HFFc6 (cell line): ENCODE measurements at places on chromosomes 5 and 9. TPM values are rescaled to one million over a fixed set of nuclear protein-coding genes. Genes with fewer than 3 reads are reported as not detected.

GRCh38 chr9:35729700-35730485 lies 2.1 kb downstream of the TLN1 start:
- peak; percentile 91 for DNase-seq

The UBE2QL1 gene
- not detected in 3 replicates for total RNA-seq

The AUH gene
- total RNA-seq: 9.3 to 10.6 TPM (median 9.6 TPM) in 3 replicates

DNA sequence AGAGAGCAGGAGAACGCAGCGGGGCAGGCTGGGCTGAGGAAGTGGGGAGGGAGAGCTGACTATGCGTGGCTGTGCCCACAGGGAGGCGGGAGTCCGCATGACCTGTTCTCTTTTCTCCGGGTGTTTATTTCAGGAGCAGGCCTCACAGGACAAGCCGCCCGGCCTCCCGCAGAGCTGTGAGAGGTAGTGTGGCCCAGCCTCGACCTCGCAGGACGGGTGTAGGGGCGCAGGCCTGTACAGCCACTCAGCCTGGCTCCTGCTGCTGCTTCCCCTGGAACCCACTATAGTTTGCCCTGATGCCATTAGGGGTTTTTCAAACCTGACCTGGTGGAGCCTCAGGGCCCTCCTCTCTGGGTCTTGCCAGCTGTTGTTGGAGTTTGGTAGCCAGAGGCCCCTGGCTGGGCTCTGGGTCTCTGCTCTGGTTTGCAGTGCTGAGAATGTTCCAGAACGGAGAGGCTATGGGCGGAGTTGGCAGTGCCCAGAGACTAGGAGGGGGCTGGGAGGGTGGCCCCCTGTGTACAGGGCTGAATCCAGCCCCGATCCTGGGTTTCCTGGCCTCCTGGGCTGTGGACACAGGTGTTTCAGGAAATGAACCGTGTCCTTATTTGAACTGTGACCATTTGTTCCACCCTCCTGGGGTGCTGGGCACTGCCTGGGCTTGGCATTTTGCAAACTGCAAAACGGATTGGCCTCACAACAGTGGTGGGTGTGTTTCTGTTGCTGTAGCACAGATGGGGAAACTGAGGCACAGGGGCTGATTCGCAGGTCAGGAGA lies 78.8 kb downstream of the WNK2 start:
- DNase-seq: no peak

The PCDHA1 gene
- total RNA-seq: 0.15 to 0.21 TPM (median 0.15 TPM) in 3 replicates

The NR6A1 gene
- total RNA-seq: 0.05 to 0.21 TPM (median 0.13 TPM) in 3 replicates

The NUTM2G gene
- total RNA-seq: not detected in 3 replicates

- peak; percentile 64 for DNase-seq
Observed at GRCh38 chr5:150562832-150563231, 54.9 kb downstream of the NDST1 start.

DNA sequence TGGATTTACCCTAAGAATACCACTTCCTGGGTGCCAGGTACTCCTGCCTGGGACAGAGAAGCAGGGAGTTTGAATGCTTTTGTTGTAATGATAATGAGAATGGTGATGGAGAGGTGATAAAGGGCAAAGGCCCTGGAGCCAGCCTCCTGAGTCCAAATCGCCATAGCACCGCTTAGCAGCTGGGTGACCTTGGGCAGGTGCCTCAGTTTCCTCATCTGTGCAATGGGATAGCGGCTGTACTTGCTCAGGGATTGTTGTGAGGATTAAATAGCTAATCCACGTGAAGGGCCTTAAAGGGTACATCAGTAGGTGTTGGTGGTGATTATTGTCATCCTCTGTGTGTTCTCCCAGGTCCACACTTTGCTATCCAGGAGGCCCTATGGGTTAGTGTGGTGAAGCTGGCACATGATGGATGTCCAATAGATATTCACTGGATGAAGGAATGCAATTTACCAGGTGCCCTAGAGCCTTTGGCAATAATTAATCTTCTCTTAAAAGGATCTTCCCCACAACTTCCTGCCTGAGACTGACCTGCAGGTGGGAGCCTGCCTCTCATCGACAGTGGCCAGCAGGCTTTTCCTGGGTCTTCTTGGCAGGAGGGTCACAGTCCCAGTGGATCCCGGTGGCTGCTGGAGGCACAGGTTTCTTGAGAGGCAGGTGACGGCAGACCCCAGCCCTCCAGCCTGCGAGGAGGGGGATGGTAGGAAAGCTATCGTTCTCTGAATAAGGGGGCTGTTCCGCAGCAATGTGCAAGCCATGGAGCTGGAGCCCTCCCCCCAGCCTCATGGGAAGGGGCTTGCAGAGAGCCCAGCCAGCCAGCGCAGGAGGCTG lies 160.2 kb downstream of the MACROH2A1 start:
- no peak for DNase-seq

The RNF208 gene
- total RNA-seq: 1.4 to 3.2 TPM (median 3.0 TPM) in 3 replicates

DNA sequence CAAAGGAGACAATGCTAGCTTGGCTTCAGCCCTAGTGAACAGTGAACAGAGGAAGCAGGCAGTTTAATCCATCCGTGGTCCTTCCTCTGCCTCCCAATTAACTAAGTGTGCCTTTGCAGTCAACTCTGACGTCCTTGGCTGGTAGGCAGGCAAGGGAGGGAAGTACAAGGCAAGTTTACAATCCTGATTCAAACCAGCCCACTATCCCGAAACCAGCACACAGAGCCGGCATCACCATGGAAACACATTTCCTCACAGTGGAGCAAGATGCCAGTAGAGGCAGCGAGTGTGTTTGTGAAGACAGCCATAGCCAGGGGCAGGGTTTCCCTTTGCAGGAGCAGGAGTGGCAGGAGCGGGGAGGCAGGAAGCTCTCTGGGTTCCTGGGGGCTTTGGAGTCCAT lies 73.9 kb downstream of the GOLPH3 start:
- no peak for DNase-seq

DNA sequence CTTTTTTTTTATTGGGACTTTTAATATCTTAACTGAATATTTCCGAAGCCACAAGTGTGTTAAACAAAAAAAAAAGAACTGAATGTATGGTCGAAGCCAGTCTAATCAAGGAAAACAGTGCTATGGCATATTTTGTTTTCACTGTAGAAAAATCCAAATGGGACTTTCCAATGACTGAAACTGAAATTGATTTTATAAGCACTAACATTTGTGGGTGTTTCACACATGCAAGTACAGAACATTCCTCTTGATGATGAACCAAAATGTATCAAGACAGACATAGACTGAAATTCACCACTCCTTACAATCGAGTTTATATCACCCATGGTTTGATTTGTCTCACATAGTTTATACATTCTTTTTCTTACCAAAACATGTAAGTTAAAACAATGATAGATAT lies 1026.8 kb downstream of the CDH18 start:
- DNase-seq: no peak

The ZNF608 gene
- 0.30 to 0.57 TPM (median 0.35 TPM) in 3 replicates for total RNA-seq

DNA sequence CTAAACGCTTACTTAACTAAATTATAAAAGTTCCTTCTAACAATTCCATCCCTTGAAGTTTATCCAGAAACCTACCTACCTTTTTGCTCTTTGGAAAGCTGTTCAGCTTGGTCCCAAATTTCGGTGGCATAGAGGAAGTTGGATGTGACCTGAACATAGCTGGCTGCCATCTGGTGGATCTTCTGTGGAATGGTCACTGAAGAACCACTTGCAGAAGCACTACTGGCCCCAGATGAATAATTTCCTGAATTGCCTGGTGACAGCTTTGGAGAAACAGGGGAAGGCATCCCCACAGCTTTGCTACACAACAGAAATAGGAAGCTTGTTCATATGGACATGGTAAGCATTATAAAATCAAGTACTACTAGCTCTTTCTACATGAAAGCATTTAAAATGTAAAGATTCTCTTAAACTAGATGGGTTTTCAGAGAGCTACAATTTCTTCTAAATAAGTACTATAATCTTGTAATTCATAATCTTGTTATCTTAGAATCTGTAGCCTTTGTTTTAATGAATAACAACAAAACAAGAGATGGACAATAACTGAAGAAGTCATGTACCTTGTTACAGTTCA lies 9.9 kb downstream of the LEAP2 start:
- DNase-seq: peak; percentile 71

The POLR1E gene
- 31.3 to 38.5 TPM (median 32.9 TPM) in 3 replicates for total RNA-seq

GRCh38 chr9:128724744-128725211 lies 851 bp upstream of the ZDHHC12 start:
- DNase-seq: peak; percentile 83

DNA sequence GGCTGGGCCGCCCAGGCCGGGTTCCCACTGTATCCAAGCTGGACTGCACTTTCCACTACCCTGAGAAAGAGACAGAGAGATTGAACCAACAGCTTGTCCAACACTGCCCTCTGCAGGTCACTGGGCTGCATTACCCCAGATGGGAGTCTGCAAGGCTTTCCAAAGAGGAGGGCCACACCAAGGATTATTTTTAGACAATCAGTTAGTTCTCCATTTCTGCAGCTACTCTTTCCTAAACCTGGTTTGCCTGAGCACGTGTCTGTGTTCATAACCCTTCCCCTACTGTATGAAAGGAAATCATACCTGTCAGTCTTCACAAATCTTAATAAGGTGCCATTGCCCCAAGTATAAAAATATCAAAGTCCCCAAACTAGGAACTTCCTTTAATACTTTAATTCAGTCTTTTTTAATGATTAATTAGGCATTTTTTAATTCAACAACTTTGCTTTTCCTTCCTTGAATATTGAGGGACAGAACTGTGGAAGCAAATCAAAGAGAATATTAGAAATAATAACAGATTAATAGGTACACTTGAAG lies 13.4 kb upstream of the FGF1 start:
- peak; percentile 78 for DNase-seq

- DNase-seq: no peak
Observed at GRCh38 chr5:141692533-141692888, 10.5 kb upstream of the ARAP3 start.
